Renal cortex interstitium (tissue), 15 donors: ENCODE measurements at places on chromosomes 12 and 14.

GRCh38 chr12:72832024-72832423, 559.9 kb downstream of the TRHDE start:
- no peak for DNase-seq

DNA sequence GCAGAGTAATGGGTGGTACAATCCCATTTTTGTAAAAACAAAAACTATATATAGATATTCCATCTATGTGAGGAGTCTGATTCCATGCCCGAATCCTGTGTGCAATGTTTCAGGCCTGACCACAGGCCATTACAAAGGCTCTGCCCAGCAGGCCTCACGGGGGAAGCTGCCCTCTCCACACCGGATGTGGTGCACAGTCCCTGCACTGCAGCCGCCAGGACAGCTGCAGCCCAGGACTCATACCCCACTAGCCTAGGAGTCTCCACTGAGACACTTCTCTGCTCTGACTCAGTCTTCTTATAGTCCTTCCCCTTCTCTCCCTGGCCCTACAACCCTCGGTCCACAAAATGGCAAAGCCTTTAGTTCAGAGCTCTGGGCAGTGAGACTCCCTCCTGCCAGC, 190.4 kb downstream of the PPM1H start:
- DNase-seq = no peak

- DNase-seq = no peak
Observed at GRCh38 chr14:98408024-98408555, 863.9 kb downstream of the BCL11B start.

GRCh38 chr14:29716150-29716549, 211.5 kb downstream of the PRKD1 start:
- DNase-seq = no peak

GRCh38 chr12:90987101-90987500, 17.7 kb downstream of the EPYC start:
- DNase-seq = no peak
